ENCODE measurements at places on chromosomes 1 and 21.
A peak's percentile ranks its signal among the peaks of the same experiment; 100 is the strongest.

DNA sequence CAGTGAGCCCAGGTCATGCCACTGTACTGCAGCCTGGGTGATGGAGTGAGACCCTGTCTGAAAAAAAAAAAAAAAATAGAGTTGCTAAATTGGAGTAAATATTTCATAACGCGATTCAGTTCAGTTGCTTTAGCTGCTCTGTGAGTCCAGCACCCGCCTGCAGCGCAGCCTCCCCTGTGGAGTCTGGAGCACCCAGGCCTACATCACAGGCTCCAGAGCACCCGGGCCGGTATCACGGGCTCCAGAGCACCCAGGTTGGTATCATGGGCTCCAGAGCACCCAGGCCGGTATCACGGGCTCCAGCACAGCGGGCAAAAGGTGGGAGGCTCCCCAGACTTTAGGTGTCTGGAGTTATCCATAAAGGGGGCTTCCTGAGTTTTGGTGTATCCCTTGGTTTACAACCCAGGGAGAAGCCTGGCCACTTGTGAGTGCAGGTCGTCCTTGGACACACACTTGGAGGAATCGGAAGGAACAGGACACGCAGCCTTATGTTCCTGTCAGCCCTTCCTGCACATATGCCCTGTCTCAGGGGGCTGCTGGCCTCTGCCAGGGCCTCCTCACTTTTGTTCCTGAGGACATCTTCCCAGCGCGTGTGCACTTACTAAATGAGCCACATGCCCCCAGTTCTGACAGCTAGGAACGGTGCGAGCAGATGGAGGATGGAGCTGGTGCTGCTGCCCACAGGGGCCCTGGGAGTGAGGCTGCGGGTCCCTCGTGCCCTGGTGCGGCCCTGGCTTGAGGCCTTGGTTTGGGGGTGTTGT lies 25.1 kb downstream of the SKI start:
- DNase-seq: no peak

- no peak for DNase-seq
Measured at GRCh38 chr1:55252942-55253589, 37.9 kb upstream of the USP24 start.

- DNase-seq: no peak
Measured at GRCh38 chr1:116666187-116667077, 1.1 kb downstream of the IGSF3 start.

DNA sequence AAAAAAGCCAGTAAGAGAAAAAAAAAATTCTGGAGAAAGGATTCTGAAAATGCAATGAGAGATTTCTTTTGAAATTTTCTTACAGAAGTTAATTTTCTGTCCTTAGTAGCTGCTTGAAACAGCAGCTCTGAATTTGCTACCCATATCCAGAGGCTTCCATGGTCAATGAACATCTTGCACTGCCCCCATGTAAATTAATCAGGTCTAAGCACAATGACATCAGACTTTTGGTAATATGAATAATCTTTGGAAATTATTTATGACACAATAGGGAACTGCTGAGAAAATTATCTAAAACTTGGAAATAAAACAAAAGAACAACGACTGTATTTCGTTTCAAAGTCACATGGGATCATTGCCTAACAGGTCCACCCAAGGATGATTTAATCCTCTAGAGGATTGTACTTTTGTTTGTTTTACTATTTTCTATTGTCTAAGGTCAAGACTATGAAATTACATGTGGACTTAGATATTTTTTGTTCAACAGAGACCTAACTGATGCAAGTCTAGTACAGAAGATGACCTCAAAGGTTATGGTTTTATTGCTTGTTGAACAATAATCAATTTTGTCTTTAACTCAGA lies 312.1 kb downstream of the BACH1 start:
- DNase-seq: no peak

DNA sequence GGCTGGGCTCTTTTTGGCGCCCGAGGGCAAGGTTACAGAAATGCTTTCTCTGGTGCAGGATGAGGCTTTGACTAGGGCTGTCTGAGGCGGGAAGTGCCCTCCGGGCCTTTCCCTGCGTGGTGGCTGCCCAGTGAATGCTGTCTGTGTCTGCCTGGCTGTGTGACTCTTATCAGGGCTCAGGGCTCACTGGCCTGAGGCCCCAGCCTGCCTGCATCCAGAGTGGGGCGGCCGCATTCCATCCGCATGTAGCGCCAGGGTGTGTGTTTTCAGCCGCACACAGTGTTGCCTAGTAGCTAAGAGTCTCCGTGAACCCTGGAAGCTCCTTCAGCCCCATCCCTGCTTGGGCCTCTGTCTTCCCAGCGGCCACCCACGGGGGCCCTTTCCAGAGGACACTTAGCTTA lies 59.1 kb downstream of the FAAP20 start:
- no peak for DNase-seq

DNA sequence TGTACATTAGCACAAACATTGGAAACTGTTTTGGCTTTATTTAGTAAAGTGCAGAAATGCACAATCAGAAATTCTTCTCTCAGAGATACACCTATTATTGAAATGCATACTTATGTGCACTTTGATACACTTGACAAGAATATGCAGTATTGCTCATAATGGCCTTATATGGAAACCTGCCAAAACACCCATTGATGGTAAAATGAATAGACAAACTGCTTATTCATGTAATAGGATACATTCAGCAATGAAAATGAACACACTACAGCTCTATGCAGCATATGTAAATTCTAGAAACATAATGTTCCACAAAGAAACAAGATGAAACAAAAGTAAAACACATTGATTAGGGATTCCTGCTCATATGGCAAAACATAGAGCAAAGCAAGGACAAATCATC lies 223.9 kb downstream of the S1PR1 start:
- no peak for DNase-seq

- DNase-seq: no peak
Measured at GRCh38 chr1:25971066-25971810, 26.6 kb downstream of the PAFAH2 start.

DNA sequence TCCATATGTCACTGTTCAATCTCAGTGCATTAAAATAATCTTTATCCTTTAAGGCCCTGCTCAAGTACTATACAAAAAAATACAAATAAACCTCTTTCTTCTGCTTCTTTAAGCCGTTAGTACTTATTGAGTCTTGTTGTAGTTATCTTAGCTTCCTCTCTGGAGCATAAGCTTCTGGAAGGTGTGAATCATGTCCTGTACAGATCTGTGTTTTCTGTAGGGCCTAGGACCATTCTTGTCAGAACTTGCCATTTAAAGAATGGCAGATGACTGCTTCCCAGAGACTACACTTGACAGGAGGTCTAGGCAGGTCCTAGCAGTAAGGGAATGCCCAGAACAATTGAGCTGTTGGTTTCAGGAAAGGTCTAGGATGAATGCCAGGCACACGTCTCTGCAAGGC lies 12.9 kb downstream of the NEK7 start:
- no peak for DNase-seq

DNA sequence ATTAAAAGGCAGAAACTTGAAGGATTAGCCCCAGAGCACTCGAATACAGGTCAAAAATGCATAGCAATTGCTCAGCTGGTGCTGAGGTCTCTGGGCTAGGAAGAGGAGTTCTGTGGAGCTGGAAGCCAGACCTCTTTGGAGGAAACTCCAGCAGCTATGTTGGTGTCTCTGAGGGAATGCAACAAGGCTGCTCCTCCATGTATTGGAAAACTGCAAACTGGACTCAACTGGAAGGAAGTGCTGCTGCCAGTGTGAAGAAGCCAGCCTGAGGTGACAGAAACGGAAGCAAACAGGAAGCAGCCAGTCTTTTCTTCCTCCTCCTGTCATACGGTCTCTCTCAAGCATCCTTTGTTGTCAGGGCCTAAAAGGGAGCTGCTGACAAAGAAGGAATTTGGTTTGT lies 233.4 kb upstream of the FGGY start:
- no peak for DNase-seq

DNA sequence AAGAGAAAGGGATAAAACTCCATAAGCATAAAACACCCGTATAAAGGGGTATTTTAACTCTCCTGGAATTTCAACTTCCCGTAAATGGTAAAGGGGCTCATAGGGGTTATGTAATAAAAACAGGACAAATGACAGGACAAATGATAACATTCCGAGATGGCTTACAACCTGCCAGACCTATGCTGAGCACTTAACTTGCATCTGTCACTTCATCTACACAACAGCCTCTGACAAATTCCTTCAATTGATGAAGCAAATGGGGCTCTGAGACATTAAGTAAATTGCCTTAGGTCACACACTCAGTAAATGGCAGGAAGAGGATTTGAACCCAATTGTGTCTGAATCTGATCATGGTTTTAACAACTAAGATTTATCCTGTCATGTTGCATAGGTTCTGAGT lies 327.6 kb upstream of the SNX7 start:
- DNase-seq: no peak

GRCh38 chr1:212635141-212635631 lies 26.6 kb downstream of the ATF3 start:
- no peak for DNase-seq

- peak; percentile 52 for DNase-seq
Measured at GRCh38 chr1:23177438-23178380, 9.1 kb upstream of the LUZP1 start.

GRCh38 chr21:16579538-16579937 lies 849.8 kb downstream of the USP25 start:
- no peak for DNase-seq

DNA sequence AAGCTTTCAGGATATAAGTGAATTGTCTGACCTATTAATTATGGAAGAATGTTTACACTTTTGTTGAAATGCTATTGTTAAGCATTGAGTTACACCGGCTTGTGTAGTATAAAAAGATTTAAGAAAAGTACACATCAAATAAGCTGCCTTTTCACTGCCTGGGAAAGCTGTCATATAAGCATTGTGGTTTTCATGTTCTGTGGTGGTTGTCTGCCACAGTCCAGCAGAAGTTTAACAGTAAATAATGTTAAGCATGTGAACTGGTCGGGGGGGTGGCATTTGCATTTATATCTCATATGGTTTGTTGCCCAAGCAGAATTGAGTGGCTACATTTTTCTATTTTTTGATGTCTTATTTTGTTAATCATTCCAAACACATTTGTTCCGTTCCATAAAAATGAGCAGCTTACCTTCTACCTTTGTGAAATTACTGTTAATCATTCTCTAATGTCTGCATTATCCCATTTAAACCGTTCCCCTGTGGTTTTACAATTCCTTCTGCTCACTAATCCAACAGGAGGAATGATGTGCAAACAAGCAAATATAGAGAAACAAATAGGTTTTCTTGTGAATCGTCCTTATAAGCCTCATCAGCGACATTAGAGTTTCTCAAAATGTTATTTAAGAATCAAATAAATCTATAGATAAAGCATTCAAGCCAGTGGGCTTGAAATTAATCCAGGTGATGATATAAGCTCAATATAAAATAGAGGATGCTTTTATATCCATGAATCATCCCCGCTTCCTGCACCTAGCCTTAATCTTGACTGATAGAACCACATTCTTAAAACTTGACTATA lies 160.8 kb upstream of the SAMSN1 start:
- no peak for DNase-seq

DNA sequence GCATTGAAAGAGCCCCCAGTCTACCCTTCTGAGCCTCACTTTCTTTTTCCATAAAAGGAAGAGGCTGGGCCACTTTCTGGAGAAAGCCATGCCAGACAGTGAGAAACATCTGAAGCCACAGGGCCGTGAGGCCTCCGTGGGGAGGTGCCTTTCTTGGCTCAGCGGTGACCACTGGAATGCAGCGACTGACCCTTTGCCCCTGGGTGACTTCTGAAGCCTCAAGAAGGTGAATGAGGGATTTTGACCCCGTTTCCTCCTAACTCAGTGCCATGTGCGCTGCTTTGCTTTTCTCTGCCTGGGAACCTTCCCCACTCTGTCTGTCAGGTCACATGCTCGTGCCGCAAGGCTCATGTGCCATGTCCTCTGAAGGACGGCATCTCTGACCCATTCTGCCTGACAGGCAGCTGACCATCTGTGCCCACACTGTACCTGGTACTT lies 44.7 kb upstream of the A3GALT2 start:
- no peak for DNase-seq

GRCh38 chr1:43914576-43915525 lies 18.8 kb upstream of the ARTN start:
- no peak for DNase-seq

GRCh38 chr1:35836734-35837133 lies 28.9 kb downstream of the AGO4 start:
- no peak for DNase-seq

DNA sequence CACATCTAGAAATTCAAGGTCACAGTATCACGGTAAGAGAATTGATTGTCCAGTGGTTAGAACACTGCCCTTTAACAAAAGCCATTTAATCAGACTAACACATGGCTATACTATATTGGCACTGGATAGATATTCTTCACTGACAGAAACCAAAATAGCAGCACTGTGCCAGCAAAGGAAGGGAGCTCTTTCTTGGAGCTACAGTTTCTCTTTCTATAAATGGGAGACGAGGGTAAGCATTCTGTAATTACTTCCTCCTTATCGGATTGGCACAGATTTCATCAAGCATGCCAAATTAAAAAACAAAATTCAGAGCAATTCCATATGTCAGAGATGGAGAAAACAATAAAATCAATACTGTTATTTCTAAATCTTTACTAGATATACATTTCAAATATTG lies 115.7 kb upstream of the CACYBP start:
- no peak for DNase-seq

DNA sequence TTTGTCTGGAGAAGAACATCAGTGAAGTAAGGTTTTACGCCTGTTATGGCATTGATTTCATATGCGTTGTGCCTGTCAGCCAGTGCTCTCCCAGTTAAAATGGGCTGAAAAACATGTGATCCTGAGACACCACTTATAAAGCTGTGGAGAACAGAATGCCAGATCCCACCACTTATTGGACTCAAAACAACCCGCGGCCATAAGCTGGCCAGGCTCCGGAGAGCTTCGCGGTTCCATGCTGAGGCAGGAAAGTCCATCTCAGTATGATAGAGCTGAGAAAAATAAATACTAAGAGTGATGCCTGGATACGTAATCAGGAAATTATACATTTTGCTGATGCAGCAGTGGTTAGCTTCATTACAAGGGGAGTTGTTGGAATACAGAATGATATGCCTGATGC lies 5.1 kb downstream of the APOBEC4 start:
- DNase-seq: no peak

GRCh38 chr1:8155528-8156186 lies 129.5 kb upstream of the ERRFI1 start:
- DNase-seq: no peak

GRCh38 chr1:93633313-93633712 lies 48.3 kb downstream of the BCAR3 start:
- no peak for DNase-seq

GRCh38 chr1:208183977-208184911 lies 59.9 kb downstream of the PLXNA2 start:
- DNase-seq: peak; percentile 85

DNA sequence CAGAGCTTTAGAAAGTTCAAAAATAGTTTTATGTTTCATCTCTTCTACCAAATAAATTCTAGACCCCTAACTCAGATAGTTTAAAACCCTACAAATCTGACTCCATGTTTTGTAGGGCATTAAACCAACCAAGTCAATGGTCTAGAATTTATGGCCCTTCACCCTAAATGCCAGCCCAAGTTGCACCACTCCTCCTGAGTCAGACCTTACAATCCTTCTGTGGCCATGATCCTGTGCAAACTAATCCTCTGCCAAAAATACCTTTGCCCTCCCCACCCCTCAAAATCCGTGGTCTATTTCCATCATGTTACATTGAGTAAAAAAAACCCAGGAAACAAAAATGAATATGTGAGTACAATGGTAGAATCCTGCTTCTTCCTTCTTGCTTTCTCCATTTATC lies 179.3 kb downstream of the NR5A2 start:
- DNase-seq: no peak

GRCh38 chr1:37621326-37621870 lies 13.3 kb downstream of the RSPO1 start:
- DNase-seq: no peak
